ENCODE measurements at places on chromosomes 16 and 17.

DNA sequence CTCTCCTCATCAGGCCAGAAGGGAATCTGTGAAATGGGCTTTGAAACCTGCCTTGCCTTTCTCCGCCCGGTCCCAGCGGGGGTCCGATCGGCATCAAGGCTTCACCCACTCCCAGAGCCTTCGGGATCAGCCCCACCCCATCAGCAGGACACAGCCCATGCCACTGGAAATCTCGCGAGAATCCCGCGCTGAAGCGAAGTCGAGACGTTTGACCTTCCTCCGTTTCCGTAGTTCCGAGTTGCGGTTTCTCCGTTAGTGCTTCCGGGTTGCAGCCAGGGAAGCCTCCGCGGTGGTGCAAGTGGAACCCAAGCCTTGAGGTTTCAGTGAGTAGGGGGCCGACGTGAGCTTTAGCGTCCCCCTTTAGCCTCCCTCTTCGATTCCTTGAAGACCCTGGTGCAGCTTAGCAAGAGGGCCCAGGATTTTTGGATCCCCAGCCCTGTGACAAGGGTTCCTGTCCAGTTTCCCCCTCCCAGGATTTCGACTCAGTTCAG is at the start of gene COASY:
COASY (plus strand) TSS at position 252 of the 491 bp plus-strand sequence. CDS start 475 bp downstream, outside the sequence.
- DNase-seq: peak; percentile 96

GRCh38 chr16:50573947-50574744 is 25.9 kb downstream of the NKD1 start:
- DNase-seq: no peak

GRCh38 chr16:83455716-83456115 is 352.1 kb upstream of the HSBP1 start:
- no peak for DNase-seq

GRCh38 chr17:39808409-39808997 is 55.6 kb downstream of the IKZF3 start:
- DNase-seq: no peak

GRCh38 chr17:28386391-28386790 is 14.9 kb downstream of the SARM1 start:
- DNase-seq: no peak

DNA sequence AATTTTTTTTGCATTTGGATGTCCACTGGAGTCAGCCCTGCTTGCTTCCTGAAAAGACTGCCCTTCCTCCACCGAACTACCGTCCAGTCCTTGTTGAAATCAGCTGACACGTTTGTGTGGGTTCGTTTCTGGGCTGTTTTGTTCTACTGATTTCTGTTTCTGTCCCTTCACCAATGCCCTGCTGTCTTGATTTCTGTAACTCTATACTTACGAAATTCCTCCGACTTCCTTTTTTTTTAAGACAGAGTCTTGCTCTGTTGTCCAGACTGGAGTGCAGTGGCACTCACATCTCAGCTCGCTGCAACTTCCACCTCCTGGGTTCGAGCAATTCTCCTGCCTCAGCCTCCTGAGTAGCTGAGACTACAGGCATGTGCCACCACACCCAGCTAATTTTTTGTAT is 8.4 kb upstream of the GAA start:
- DNase-seq: no peak

DNA sequence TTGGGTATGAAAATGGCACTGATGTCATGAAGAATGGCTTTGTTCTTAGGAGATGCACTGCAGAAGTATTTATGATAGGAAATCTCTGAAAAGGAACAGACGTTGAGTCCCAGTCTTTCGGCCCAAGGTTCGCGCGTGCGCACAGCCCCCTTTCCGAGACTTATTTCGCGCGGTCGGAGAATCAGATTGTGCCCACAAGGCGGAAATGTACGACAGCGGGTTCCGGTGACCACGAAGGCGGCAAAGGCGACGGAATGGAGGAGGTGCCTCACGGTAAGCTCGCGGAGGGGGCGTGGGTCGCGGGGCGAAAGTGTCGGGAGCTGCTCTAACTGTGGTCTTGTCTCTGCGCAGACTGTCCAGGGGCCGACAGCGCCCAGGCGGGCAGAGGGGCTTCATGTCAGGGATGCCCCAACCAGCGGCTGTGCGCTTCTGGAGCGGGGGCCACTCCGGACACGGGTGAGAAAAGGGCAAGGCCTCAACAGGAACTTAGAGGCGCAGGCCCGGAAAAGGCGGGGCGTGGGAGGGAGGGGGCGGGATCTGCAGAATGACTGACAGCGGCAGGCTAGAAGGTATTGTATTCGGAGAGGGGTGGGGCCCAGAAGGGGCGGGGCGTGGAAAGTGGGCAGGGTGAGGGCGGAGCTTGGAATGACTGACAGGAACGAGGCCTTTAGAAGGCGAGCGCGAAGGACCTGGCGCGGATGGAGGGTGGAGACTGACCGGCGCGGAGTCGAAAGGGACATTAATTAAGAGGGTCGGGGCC is at the start of gene NUBP1:
NUBP1 (plus strand) TSS at position 233 of the 760 bp plus-strand sequence; CDS start at position 255, 22 bp downstream.
- peak; percentile 98 for DNase-seq

DNA sequence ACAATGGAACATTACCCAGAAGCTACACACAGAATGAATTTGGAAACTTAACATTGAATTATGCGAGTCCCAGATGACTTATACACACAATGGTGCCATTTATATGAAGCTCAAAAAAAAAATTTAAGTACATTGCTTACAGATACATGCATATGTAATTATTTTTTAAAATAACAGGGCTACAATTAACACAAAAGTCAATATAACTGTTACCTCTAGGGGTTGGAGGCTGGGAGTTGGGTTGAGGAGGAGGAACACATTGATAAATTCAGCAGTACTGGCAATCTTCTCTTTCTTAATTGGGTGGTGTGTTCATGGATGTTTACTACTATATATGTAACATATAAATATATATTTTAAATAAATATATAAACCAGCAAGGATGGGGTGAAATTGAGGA is 1.1 kb downstream of the ZNF23 start:
- DNase-seq: no peak

DNA sequence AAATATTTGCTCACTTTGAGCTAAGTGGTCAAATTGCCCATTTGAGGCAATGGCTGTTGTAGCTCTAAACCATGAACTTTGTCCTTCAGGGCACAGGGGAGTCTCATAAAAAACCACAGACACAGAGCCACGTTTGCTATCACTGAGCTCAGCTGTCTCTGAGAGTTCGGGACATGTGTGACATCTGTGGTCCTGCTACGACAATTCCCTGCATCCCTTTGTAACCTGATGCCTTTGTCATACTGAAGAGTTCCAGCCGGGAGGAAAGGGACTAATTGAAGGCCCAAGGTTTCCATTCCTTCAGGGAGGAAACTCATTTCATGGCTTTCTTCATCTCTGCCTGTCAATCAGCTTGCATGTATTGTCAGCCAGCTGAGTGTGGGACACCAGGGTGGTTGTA is 599.4 kb upstream of the CDH5 start:
- DNase-seq: no peak
